ENCODE measurements at places on chromosomes 1 and 21.

DNA sequence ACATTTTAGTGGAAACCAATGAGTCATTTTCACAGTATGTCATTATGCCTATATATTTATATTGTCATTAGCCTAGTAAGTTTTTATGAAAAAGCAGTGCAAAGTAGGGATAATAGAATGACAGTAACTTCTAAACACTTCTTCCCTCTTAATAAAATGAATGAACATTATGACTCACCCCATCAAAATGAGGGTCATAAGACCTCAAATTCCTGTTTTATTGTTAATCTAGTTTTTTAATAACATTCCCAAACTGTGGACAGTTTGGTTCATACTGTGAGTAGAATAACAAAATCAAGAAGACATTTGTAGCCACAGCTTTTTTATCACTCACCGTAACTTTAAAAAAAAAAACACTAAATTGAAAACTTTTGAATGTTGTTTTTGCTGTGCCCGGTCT is 160.5 kb downstream of the LRRC40 start:
- DNase-seq: no peak

- DNase-seq: no peak
These were observed 60.3 kb downstream of the PGBD5 start for GRCh38 chr1:230365723-230366307.

GRCh38 chr1:21586222-21586621 is 77.0 kb downstream of the ALPL start:
- DNase-seq: no peak

GRCh38 chr1:178066908-178067614 is 26.8 kb upstream of the RASAL2 start:
- no peak for DNase-seq

- DNase-seq: no peak
These were observed 20.0 kb downstream of the DONSON start for GRCh38 chr21:33568448-33568847.

DNA sequence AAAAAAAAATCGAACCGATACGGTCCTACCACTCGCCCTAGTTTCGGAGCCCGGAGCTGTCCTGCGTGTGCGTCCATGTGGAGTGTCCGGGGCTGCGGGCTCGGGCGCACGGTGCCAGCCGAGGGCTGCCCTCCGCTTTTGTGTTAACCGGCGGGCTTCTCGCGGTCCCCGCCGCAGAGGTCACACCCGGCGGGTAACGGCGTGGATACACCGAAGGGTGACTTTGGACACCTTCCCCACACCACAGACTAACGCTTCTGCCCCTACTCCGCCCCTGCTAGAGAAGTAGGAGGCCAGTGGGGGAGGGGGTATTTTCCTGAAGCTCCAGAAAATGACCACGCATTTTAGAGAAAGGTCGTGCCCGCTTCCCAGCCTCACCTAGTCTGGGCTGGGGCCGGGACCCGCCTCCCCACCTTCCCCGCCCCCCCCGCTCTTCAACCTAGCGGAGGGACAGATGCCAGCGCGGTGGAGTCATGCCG is 609 bp upstream of the ATF3 start:
- no peak for DNase-seq

GRCh38 chr1:233675893-233676292 is 62.0 kb downstream of the KCNK1 start:
- no peak for DNase-seq

GRCh38 chr1:209390764-209391163 is 192.8 kb upstream of the CAMK1G start:
- DNase-seq: no peak

GRCh38 chr21:32477424-32477745 is 64.9 kb downstream of the EVA1C start:
- DNase-seq: no peak

DNA sequence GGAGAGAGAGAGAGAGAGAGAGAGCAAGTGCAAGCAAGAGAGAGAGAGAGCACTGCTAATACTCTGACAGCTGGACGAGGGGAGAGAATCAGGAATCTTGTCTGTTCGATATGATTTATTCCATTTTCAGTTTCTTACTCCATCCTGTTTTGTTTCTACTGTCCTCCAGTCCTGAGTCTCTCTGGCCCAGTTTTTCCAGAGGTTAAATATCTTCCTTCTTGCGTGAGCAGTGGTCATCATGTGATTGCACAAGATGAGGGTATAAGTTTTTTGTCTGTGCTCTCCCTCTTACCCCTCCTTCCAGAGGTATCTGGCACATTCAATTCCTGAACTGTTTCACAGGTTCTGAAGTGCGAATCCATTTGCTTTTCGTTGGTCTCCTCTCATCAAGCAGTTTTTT is 16.8 kb downstream of the UBE2U start:
- no peak for DNase-seq

DNA sequence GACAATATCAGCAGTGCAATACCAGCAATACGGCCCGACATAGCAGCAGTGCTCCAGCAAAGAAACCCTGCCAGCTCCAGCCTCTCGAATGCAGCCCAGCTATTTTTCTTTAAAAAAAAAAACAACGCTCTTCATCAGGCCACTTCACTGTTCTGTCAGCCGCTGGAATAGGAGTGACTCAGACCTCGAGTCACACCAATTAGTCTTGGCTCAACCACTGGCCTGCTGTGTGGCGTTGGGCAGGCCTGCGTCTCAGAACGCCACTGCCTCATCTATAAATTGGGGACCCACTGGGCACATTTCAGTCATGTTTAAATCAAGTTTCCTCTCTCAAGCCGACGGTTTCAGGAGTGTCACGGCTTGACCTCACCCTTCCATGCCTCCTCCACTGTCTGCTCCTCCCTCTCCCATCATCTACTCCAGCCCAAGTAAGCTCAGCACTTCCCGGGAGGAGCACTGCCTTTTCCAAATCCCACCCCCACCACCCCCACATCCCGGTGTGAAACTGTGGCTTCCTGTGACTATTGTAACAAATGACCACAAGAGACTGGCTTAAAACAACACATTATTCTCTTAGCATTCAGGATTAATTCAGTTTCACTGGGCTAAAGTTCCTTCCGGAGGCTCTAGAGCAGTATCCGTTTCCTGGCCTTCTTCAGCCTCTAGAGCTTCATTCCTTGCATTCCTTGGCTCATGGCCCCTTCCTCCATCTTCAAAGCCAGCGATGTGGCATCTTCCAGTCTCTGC is 71.9 kb upstream of the EFHD2 start:
- DNase-seq: no peak

- no peak for DNase-seq
These were observed 39.8 kb upstream of the CFAP126 start for GRCh38 chr1:161407451-161407985.

- no peak for DNase-seq
These were observed 409.5 kb downstream of the NTNG1 start for GRCh38 chr1:107550358-107550757.

GRCh38 chr1:61647142-61647541 is 77.8 kb downstream of the TM2D1 start:
- DNase-seq: no peak

DNA sequence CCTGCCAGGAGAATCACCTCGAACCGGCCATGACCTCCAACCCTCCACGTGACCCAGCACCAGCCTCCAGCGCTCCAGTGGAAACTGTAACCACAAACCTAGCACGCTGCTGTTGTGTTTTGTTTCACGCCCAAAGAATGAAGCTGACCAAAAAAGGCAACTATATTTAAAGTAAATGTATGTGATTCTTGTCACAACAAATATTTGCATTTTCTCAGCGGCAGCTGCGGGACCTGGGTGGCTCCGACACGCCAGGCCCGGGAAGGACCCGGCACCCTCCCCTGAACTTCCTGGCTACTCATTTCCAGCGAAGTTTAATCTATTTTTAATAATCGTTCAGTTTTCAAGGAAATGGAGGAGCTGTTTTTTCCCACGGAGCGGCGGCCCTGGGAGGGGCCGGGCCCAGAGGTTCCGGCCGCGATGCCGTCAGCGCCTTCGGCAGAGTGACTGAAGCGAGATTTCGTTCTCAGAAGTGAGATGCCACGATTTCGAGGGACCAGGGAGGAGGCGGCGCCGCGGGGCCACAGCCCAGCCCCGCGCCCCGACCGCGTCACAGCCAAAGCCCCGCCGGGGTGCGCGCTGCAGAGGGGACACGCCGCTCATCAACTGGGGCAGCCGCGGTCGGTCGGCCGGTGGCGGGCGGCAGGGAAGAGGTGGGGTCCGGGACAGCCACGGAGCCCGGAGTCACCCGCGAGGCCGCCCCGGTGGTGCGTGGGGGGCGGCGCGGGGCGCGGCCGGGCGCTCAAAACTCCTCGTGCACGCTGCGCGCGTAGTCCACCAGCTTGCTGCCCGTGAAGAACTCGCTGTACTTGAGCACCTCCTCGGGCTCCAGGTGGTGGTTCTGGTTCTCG is 3.0 kb upstream of the TNFRSF4 start:
- DNase-seq: no peak

- no peak for DNase-seq
These were observed at the start of gene S100A6 for GRCh38 chr1:153535242-153536011. Gene S100A6 (minus strand): TSS chr1:153535991. CDS start chr1:153535339, 652 bp downstream.

DNA sequence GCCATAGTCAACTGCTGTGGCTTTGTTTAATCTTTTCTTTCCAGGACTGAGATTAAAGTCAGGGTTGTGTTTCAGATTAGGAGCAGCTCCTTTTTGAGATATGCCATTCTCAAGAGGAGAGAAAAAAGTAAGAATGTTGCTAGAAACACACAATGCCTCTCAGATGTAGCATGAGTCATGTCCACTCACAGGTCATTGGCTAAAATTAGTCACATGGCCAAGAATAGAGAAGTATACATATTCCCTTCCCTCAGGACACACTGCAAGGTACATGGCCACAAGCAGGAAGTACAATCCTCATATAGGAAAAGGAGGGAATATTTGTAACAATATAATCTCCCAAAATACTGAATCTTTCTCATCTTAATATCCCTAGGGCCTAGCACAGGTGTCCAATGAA is 141.9 kb upstream of the PTBP2 start:
- no peak for DNase-seq

GRCh38 chr1:192689459-192689858 is 53.5 kb downstream of the RGS13 start:
- no peak for DNase-seq

- no peak for DNase-seq
These were observed 49.4 kb upstream of the FASLG start for GRCh38 chr1:172609528-172609927.

GRCh38 chr1:154941333-154942013 is 5.0 kb upstream of the PMVK start:
- DNase-seq: no peak

- DNase-seq: no peak
These were observed 11.1 kb upstream of the RAVER2 start for GRCh38 chr1:64733581-64734286.

DNA sequence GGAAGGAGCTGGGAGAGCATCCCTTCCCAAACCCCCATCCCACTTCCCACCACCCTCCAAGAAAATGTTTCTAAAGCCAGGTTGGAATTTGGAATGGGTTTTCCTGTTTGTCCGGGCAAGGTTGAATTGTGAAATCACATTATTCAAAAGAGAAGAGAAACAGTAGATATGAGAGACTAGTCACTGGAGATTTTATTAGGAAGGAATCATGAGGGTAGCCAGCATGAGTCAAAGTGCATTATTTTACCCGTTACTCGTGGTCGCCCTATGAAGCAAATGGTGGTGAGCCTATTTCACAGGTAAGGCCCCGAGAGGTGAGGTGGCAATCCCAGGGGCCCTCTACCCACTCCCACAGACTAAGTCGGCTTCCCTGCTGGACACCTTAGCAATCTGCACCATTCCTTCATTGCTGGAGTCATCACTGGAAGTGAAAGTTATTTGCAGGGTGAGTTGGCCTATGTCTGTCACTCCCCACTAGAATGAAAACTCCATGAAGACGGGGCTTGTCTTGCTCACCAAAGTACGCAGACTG is 52.8 kb downstream of the TOMM20 start:
- no peak for DNase-seq

DNA sequence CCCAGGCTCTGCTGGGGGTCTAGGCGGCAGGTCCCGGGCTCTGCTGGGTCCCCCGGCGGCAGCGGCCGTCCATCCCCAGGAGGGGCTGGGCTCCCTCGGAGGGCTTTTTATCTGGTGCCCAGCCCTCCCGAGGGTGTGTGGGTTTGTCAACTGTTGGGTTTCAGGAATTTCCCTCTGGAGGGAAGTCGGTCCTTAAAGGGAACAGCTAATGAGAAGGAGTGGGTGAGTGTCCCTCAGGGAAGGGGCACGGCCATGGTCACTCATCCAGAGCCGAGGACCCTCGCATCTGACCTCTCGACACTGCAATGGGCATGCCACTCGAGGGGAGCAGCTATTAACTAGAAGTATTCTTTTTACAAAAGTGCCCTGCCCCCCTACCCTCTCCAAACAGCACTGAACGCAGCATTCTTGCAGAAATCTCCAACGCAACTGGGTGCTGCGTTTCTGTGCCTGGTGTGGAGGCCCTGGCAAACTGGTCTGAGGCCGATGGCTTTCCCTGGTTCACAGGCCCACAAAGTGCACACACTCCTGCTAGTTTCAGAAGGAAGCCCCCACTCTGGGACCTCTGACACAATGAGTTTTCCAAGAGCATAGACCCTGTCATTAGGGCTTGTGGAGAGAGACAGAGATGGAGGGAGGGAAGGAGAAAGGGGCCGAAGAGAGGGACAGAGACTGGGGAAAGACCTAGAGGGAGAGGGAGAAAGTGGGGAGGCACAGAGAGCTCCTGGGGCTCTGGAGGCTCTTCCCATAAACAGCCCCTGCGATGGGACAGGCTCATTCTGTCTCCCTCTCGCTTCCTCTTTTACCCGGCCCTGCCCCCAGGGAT is 1.0 kb upstream of the TSPEAR start:
- no peak for DNase-seq
